ENCODE measurements at places on chromosomes 11 and 22.

DNA sequence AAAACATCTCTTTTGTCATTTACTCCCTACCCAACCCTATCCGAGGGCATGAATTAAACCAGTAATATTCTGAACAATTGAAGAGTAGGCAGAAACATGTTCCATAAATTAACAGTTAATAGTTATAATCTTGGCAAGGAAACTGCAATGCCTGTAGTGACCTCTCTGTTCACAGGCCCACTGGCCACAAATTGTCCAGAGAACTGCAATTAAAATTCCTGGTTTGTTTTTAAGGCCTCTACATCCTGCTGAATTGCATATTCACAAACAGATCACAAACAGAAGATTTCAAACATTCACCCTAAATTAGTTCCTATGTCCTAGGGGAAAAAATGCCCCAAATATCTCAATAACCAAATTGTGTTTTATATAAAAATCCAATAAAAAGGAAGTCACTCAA is 143.2 kb upstream of the TRPC6 start:
- DNase-seq: no peak

- no peak for DNase-seq
These were observed 35.0 kb upstream of the ATXN10 start for GRCh38 chr22:45636683-45637082.

DNA sequence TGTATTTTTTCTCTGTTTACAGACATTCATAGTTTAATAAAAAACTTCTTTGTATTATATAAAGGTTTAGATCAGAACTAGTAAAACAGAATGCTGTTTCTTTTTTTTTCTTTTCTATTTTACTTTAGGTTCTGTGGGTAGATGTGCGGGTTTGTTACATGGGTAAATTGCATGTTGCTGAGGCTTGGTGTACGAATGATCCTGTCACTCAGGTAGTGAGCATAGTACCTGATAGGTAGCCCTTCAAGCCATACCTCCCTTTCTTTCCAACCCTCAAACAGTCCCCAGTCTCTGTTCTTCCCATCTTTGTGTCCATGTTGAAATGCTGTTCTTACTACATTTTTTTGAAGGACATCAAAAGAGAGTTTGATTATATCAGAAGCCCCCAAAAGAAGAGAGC is 3.2 kb downstream of the ATM start:
- DNase-seq: no peak

- DNase-seq: no peak
These were observed 34.8 kb upstream of the PRODH start for GRCh38 chr22:18970948-18971315.

- no peak for DNase-seq
These were observed 5.4 kb downstream of the UFD1 start for GRCh38 chr22:19473578-19473977.

DNA sequence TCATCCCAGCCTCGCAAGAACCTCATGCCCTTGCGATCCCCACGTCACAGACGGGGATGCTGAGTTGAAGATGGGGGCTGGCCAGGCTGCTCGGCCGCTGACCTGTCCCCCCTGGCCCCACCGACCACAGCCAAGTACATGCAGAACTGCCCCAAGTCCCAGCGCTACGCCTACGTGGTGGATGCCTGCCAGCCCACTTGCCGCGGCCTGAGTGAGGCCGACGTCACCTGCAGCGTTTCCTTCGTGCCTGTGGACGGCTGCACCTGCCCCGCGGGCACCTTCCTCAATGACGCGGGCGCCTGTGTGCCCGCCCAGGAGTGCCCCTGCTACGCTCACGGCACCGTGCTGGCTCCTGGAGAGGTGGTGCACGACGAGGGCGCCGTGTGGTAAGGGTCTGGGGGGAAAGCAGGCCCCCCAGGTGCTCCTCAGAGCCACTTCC is 10.0 kb downstream of the MUC5B start:
- no peak for DNase-seq

DNA sequence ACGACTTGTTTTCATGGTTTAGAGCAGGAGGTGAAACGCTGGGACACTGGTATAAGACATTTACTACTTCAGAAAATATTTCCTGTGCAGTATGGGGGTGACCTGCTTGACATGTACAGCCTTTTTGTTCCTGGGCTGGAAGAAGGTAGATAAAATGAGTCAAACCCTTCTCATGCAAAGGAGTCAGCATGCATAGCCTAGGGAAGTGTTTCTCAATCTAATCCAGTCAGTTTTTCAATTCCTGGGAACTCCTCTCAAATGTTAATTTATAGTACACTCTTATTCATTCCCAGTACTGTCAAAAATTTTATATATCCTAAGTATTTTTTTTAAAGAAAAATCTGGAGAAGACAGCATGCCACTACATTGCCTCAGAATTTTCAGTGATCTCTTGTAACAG is 154.7 kb upstream of the GUCY1A2 start:
- no peak for DNase-seq

Measured in KG1 (cell line).